Hindlimb muscle (tissue), 1 donor: ENCODE measurements at places on chromosomes 4 and X.

DNA sequence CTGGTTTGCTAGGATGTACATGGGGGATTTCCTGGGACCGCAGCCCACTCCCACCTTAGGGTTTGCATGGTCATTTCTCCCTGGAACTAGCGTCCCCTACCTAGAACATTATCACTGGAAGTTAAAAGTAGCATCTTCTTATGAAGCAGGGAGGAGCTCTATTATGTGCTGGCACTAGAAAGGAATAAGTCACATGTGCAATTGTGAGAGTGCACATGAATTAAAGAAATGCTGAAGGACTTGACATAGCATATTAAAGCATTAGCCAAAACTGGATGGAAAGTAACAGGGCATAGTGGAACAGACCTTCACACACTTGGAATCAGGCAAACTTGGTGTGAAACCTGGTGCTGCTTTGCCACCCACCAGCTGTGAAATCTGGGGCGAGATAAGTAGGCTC, 2.7 kb downstream of the EXOC1L start:
- DNase-seq = no peak

DNA sequence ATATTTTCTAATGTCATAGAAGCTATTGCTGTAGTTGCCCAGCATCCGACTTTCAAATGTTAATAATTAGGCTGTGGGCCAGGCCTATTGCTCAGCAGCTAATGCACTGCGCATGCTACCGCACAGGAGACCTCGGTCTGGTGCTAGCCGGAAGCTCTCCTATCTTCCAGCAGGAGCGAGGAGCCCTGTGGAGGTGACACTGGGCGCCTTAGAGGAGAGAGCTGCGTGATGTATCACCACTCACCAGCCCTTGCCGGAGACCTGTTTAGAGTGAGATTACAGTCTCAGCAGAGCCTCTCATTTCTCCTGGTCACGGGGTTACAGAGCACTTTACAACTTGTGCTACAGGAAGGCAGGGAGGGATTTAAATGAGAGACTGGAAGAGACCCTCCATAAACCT, 31.1 kb upstream of the MID1IP1 start:
- DNase-seq = no peak

GRCh38 chr4:108110450-108110849, 58.3 kb downstream of the LEF1 start:
- DNase-seq = no peak

DNA sequence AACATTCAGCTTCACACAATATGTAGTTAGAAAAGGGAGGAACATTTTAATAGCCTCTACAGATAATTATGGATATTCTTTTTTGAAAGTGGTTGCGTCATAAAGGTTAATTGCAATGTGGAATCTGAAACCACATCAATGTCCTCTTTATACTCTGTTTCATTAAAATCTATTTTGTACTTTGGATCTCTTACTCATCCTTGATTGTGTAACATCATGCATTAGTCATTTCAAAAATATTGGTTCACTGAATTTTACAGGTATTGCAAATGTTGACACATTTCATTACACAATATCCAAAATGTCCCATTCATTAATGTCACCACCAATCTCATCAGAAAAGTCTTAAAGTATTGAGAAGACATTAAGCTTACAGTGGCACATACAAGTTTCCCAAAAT, 62.7 kb upstream of the USP9X start:
- DNase-seq = no peak

DNA sequence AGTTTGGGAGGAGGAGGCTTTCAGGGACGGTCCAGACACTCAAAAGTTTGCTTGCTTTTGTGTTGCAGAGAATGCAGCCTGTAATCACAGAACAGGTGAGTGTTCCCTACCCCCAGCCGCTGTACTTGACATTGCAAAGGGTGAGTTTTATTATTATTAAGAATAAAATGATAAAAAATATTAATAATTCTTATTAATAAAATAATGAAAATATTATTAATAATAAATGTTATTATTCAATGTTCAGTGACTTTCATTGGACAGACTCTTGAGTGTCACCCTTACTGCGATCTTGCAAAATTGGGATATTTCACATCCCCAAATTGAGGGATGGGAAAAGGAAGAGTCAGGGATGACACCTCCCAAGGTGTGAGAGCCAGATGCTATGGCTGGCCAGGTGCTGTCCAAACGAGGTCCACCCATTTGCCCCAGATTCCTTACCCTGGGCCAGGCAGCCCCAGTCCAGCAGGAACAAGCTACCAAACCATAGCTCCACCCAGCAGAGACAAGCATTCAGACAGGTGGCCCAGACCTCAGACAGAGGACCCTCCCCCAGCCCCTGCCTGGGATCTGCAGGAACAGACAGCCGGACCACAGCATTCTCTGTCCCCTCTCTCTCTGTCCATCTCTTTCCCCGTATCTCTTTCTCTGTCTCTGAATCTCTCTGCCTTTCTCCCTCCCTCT, 22.4 kb downstream of the IL3RA start:
- no peak for DNase-seq

DNA sequence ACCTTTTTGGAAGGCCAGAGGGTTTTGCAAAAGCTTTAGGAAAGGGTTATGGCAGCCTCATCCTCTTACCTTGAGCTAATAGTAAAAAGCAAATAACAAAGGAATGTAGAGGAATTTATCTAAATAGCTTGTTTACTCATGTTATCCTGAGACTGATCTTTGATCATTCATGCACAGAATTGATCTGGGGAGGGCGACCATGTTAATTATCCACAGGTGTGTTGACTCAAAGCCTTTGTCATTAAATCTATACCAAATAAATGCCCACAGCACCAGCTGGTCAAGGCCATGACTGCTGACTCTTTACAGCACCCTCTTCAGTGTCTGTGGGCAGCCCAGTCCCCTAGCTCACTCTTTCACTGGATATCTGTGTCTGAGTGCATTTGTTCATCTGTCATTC, 22.8 kb upstream of the DCLK2 start:
- DNase-seq = no peak

GRCh38 chr4:115119804-115120352, 6.5 kb upstream of the NDST4 start:
- no peak for DNase-seq

DNA sequence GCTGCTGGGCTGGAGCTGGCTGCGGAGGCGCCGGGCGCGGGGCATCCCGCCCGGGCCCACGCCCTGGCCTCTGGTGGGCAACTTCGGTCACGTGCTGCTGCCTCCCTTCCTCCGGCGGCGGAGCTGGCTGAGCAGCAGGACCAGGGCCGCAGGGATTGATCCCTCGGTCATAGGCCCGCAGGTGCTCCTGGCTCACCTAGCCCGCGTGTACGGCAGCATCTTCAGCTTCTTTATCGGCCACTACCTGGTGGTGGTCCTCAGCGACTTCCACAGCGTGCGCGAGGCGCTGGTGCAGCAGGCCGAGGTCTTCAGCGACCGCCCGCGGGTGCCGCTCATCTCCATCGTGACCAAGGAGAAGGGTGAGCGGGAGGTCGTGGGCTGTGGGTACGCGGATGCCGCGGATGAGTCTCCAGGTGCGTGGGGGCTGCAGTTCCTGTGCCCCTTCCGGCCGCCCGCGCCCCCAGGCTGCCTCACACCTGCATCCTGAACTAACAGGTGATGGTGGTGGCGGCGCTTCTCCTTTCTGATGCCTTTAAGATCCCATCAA, 499 bp downstream of the CYP2U1 start:
- DNase-seq = no peak

- DNase-seq = no peak
Measured at GRCh38 chr4:159204566-159204965, 101.7 kb downstream of the RAPGEF2 start.

DNA sequence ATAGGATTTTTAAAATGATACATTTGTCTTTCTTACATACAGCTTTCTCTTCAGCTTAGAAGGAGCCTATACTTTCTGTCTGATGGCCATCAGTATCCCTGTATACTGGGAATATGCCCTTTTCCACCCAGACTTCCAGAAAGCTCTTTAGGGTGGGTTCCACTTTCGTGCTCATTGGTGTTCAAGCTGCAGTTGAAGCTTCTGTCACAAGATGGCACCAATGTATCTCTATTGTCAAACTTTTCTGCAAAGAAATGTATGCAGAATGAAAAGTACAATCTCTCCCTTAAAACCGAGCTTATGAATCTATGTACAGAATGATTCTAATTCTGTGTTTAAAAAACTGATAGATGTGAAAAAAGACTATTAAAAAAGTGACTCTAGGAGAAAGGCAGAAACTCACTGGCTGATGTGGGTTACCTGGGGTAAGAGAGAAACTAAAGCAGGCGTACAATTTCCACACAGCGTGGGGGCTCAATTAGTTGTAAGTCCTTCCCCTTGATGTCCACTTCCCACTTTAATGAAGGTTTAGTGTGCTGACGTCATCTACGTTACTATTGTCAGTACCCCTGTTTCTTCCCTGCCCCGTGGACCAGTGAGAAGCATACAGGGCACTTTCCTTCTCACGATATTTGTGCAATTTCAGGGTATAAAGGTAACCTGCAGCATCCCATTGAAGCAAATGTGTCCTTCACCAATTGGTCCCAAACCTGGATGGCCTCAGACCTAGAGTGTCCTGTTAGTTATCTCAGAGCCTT, 57.3 kb upstream of the TCEAL2 start:
- peak; percentile 0 for DNase-seq

DNA sequence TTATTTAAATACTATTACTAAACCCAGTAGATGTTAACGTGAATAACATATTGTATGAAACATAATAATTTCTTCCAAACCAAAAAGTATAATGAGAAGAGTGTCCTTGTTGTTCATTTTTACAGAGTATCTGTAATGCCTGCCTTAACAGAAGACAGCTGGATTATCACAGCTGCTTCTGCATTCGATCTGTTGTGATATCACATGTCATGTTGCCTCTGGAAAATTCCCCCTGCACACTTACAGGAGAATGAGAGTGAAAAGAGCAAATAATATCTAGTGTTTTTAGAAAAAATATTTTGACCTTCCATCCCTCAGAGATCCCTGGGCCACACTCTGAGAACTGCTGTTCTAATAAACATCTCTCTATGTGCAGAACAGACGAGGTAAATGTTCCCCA, 240.1 kb upstream of the NOCT start:
- peak; percentile 22 for DNase-seq

- no peak for DNase-seq
Measured at GRCh38 chr4:33837043-33837838, 2407.1 kb downstream of the ARAP2 start.

- no peak for DNase-seq
Measured at GRCh38 chr4:52716364-52717151, 34.7 kb downstream of the ERVMER34-1 start.

GRCh38 chrX:143500751-143501150, 16.5 kb downstream of the SPANXN3 start:
- no peak for DNase-seq

- no peak for DNase-seq
Measured at GRCh38 chr4:80192937-80193336, 4.4 kb upstream of the PRDM8 start.

- DNase-seq = peak; percentile 76
Measured at GRCh38 chrX:115233497-115234455, at the start of gene LRCH2. Gene LRCH2, minus strand, starts transcription at chrX:115234096. Its CDS starts 55 bp downstream, at chrX:115234041.

GRCh38 chr4:73523126-73523525, 41.6 kb downstream of the AFM start:
- no peak for DNase-seq

GRCh38 chrX:74015379-74016019, 288.5 kb upstream of the ZCCHC13 start:
- peak; percentile 8 for DNase-seq

DNA sequence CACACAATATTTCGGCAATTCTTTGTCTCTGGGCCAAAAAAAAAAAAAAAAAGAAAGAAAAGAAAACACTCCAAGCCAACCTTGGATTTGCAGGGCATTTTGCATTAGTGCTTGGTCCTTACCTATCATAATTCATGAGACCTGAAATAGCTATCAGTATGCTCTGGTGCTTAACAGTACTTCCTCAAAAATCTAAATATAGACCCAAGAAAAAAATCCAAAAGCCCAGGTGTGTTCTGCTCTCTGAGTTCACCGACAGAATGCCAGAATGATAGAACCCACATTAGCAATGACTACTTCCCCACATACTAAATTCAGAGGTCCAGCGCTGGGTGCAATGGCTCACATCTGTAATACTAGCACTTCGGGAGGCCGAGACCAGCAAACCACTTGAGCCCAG, 42.9 kb downstream of the ABCG2 start:
- DNase-seq = no peak

DNA sequence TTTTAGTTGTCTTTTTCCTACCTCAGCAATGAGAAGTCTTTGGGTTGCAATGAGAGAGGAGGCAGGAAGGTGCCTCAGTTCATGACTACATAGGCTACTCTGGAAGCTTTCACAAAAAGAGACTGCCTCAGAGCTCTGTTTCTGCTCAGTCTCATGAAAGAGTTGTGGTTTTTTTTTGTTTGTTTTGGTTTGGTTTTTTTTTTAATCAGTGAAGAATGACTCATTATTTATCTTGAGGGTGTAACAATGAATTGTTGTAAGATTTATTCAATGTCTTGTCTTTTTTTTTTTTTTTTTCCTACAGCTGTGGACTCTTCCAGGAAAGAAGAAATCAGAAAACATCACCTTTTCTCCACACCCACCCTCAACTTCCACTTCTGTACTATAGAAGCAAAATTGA, 67.5 kb upstream of the CXCL13 start:
- DNase-seq = no peak

GRCh38 chrX:15292861-15293260, 22.6 kb downstream of the ASB11 start:
- DNase-seq = no peak

- no peak for DNase-seq
Measured at GRCh38 chrX:145068450-145068849, 178.9 kb upstream of the SPANXN1 start.

GRCh38 chrX:13396924-13397323, 77.1 kb upstream of the ATXN3L start:
- DNase-seq = no peak

GRCh38 chrX:11666952-11667685, 1.4 kb upstream of the ARHGAP6 start:
- DNase-seq = no peak

DNA sequence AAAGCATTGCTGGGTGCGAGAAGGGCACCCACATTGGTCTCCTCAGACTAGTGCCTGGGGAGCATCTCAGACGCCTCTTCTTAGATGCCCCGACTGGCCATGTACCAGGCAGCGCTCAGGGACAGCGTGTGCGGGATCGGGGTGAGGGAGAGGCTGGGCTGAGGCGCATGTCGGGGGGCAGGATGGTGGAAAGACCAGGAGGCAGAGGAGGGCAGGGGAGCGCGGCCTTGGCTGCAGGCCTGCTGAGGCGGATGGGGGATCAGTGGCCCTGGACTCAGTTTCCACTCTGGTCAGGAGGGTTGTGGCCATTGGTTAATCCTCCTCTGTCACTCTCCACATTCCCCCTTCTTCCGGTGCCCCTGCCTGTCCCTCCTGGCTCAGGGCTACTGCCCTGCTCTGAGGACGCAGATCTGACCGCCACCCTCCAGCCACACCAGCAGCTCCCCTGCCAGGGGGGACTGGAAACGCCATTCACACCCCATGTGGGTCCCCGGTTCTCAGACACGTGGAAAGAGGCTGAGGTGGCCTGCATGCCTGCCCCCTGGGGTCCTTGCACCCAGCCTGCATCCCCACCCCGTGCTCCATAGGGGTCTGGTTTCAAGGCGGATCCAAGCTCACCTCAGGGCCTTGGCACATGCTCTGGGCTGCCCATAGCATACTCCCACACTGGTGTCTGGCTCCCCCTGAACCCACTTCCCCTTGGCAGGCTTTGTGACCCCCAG, 105.9 kb downstream of the CPZ start:
- no peak for DNase-seq

GRCh38 chr4:101870874-101871273, 80.3 kb downstream of the BANK1 start:
- no peak for DNase-seq

GRCh38 chrX:54950730-54951375, 30.2 kb downstream of the TRO start:
- no peak for DNase-seq
